ENCODE measurements at places on chromosomes 7 and 10.
A peak's percentile ranks its signal among the peaks of the same experiment; 100 is the strongest.

DNA sequence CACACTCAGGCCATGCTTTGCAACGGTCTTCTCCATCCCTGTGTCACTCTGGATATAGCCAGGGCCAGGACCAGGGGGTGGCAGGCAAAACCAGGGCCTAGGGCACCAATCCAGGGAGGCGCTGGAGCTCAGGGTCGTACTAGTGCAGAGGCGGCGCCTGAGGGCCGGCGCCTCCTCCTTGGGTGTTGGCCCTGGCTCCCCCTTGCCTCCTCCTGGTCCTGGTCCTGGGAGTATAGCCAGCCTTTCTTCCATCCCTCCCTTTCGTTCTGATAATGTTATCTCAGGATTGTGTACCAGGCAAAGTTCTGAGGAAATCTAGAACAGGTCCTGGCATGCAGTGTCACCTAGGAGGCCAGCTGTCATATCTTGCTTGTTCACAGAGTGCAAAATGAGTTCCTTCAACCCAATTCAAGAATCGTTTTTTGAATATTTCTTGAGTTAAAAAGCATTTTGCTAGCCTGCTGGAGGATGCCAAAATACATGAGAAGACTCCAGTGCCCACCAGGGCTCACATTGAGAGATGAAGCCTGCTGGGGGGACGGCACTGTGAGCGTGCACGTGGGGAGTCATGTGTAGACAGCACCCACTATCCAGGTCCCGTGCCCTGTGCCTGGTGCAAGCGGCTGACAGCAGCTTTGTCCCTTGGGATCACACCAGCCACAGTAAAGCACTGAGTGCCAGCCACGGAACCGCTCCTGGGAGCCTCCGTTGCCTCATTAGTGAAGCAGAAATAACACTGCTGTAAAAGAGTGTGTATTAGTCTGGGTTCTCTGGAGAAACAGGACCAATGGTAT is 106.9 kb upstream of the C7orf33 start:
- no peak for DNase-seq

DNA sequence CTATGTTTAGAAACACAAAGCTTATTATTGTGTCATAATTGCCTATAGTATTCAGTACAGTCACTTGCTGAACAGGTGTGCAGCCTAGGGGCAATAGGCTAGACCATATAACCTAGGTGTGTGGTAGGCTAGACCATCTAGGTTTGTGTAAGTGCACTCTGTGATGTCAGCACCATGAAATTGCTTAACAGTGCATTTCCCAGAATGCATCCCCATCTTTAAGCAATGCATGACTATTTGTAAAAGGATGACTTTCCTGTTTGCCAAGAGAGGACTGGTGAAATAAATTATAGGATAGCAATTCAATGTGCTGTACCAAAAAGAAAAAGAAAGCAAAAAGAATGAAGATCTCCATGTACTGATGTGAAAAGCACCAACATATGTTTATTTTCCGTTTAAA is 288.7 kb upstream of the AUTS2 start:
- no peak for DNase-seq

GRCh38 chr7:70113078-70113477 is 514.8 kb downstream of the AUTS2 start:
- no peak for DNase-seq

DNA sequence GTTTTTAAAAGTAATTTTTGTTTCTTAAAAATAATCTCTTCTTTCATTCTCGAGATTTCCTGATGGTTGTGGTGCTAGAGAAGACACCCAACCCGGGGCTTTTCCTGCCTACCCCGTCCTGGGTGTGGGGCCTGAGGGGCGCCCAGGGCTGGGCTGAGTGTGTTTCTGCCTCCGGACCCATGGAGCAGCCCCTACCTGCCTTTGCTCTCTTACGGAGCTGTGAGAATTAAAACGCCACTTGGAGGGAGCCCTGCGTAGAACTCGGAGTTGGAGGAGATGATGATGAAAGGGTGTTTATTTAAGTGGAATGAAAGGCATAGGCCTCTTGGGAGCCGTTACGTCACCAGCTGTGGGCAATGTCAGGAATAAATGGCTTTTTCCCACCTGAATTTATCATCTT is 261.8 kb upstream of the SHH start:
- no peak for DNase-seq

GRCh38 chr7:36986948-36987724 is 262.8 kb upstream of the AOAH start:
- DNase-seq: no peak

DNA sequence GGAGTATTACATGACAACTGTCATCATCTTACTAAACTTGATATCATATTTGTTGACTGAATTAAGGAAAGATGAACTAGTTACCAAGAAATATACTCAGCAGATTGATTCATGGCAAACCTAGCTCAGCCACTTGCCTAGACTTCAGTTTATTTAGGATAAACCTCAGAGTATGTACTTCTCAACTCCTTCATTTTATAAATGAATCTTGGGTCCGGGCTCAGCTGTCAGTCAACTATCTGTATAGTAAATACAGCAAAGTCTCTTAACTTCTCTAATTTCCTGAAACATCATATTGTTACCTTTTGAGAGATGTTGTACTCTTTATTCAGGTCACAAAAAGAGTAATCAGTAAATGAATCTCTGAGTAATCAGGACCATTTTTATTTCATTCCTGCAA is 211.0 kb upstream of the KLF14 start:
- no peak for DNase-seq

DNA sequence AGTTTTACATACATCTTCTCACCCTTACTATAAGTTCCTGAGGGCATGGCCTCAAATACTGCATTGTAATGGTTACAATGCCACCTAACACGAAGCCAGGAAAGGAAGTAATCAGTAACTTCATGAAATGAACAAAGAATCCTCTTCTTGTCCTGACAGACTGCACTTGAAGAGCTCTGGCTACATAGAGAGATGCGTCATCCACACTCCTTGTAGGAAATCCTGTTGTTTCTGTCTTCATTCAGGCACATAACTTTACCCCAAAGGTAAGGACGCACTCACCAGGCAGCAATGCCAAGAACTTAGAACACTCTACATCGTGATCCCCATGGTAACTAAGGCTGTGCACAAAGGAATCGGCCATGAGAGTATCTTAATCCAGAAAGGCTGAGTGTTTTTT is 80.3 kb upstream of the ARID5B start:
- DNase-seq: no peak

DNA sequence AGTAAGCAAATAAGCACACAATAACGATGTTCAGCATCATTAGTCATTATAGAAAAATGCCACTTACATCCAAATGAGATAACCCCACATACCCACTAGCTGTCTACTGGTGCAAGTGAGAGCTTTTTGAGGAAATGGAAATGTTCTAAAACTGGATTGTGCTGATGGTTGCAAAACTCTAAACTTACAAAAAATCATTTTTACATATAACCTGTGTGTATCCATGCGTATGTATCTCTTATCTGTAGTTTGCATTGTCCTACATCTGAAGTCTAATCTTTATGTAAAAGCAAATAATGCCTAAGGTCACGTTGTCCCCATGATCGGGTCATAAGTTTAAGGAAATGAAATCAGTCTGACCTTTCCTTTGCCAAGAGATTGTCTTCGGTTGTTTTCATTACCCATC is 81.6 kb upstream of the DNAJB6 start:
- DNase-seq: no peak

GRCh38 chr7:14637968-14638367 is 264.6 kb downstream of the DGKB start:
- no peak for DNase-seq

GRCh38 chr7:95598511-95598910 is 2.2 kb upstream of the PDK4 start:
- DNase-seq: no peak

GRCh38 chr7:73770860-73771670 is 995 bp upstream of the CLDN3 start:
- no peak for DNase-seq

GRCh38 chr10:114103284-114103683 is 59.6 kb downstream of the ADRB1 start:
- DNase-seq: peak; percentile 13

DNA sequence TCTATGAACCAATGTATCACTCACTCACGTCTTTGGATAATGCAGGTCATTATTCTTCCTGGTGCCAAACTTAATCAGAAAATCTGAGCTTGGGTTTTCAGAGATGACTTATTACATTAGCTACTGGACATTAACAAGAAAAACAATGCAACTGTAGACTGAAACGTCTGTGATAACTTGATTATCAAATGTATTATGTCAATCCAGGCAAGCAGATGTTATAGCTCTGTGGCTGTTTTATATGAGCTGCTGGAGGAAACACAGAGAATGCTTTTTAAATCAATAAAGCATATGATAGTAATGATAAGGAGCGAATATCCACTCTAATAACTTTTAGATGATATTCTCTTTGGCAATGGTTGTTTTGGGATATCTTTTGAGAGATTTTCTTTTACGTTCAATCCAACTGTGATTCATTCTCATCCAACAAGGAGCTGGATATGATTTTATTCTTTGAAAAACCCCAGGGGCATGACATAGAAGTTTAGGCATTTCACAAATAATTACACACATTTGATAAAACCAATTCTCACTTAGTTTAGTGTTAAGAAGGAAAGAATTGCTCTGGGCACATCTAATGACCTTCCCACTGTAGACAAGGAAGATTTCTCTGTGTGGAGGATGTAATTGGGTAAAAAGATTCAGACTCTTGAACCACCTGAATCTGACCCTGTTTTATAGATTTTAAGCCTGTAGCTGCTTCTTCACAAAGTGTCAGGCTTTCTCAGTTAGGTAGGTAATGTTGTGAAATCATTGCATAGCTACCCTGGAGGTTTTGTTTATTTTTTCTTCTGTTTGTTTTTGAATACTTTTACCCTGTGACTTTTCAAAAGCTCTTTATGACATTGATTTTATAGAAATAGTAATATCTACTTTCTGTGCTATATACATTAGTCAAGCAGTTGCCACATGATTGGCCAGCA is 1124.7 kb downstream of the DNAJB9 start:
- DNase-seq: no peak

- no peak for DNase-seq
Observed at GRCh38 chr7:111803015-111803758, 240.9 kb upstream of the IMMP2L start.

GRCh38 chr10:133123746-133124356 is 36.1 kb downstream of the ADGRA1 start:
- no peak for DNase-seq

- DNase-seq: no peak
Observed at GRCh38 chr10:119138346-119139306, 26.9 kb downstream of the SFXN4 start.

DNA sequence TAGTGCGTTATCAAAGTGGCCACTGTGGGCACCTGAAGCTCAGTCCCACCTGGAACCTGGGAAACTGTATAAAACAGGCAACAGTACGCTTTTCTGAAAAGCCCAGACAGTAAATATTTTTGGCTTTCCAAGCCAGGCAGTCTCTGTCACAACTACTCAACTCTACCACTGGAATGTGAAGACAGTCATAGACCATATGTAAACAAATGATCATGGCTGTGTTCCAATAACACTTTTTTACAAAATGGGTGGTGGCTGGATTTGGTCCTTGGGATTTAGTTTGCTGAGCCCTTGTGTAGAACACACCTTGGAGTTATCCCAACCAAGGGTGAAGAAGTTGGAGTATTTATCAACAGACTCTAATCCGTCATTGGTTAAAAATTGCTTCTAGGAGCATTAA is 259.9 kb downstream of the SKIDA1 start:
- DNase-seq: no peak

- DNase-seq: no peak
Observed at GRCh38 chr10:27714349-27714748, 31.3 kb downstream of the MKX start.

DNA sequence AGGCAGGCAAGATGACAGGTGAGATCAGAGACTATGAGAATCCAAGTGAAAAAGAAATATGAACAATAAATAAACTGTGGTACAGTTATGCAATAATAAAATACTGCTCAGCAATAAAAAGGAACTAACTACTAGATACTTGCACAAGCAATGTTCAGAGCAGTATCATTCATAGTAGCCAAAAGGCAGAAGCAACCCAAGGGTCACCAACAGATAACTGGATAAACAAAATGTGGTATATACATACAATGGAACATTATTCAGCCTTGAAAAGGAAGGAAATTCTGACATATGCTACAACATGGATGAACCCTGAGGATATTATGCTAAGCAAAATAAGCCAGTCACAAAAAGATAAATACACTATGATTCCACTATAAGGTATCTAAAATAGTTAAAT is 76.9 kb upstream of the KCNIP2 start:
- no peak for DNase-seq

DNA sequence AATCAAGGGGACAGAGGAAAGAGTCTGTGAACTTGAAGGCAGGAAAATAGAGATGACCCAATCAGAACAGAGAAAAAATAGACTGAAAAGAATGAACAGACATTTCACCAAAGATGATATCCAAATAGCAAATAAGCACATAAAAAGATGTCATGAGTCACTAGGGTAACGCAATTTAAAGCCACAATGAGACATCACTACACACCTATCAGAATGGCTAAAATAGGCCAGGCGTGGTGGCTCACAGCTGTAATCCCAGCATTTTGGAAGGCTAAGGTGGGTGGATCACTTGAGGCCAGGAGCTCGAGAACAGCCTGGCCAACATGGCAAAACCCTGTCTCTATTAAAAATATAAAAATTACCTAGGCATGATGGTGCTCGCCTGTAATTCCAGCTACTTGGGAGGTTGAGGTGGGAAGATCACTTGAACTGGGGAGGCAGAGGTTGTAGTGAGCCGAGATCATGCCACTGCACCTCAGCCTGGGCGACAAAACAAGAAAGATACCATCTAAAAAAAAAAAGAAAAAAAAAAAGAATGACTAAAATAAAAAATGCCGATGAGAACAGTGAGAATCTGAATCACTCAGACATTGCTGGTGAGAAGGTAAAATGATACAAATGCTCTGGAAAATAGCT is 100.9 kb downstream of the LHPP start:
- DNase-seq: no peak

DNA sequence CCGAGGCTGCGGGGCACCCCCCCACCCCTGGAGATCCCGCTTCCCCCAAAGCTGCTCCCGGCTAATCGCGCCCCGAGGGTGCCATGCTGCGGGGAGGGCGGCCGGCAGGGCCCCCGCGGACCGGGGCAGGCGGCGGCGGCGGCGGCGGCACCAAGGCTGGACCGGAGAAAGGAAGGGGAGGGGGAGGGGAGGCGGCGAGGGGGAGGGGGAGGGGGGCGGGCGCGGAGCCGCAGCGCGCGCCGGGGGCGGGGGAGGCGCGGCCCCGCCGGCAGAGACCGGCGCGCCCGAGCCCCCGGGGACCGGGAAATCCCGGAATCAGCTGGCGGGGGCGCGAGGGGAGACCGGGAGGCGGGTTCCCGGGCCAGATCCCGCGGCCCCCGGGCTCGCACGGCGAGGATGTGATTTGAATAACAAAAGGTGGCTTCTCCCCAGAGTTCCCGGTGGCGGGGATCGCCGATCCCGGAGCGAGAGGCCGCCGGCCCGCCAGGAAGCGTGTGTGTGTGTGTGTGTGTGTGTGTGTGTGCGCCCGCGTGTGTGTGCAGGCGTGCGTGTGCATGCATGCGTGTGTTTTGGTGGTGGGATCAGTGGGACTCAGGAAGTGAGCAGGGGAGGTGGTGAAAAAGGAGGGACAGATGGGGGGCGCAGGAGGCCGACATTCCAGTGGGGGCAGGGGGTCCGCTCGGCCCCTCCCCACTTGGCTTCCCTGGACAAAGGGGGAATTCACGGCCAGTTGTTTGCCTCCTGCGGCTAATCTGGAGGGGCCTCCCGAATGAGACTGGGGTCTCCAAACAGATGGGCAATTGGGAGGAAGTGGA is 99.5 kb downstream of the HIP1 start:
- no peak for DNase-seq

All from KG1 (cell line).